H1 (cell line): ENCODE measurements at places on chromosomes 12 and 14. TPM values are rescaled to one million over a fixed set of nuclear protein-coding genes. Genes with fewer than 3 reads are reported as not detected.

The SDSL gene
- total RNA-seq = 0.69 TPM in 1 of 2 replicates, not detected in the other

The CACNA2D4 gene
- total RNA-seq = 0.88 TPM in 1 of 2 replicates, not detected in the other

DNA sequence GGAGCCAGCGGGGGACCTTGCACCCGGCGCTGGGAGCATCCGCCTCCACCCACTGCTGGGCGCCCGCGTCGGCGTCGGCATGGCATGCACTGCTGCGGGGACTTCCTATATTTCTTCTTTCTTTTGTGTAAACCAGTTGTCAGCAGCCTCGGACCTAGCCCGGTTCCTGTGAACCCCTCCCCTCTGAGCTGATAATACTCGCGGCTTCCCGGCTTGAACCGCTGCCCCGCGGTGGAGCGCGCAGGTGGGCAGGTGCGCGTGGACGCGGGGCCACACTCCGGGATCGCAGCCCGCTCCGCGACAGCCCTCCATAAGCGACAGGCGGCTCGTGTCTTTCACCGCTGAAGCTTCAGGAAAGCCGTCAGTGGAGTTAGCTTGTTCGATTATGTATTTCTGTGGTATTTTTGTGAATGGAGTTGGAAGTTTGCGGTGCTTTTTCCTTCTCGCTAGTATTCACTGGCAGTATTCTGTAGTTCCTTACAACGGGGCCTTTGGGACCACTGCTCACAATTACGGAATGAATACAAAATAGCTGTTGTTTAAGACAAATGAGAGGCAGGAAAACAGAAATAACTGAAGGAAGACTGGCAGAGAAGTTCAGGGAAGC is 870 bp downstream of the BMAL2 start:
- DNase-seq = peak; percentile 67

- no peak for DNase-seq
These were observed 157.9 kb upstream of the FKBP4 start for GRCh38 chr12:2636741-2637340.

GRCh38 chr12:45124485-45125155 is 73.7 kb upstream of the DBX2 start:
- DNase-seq = no peak

DNA sequence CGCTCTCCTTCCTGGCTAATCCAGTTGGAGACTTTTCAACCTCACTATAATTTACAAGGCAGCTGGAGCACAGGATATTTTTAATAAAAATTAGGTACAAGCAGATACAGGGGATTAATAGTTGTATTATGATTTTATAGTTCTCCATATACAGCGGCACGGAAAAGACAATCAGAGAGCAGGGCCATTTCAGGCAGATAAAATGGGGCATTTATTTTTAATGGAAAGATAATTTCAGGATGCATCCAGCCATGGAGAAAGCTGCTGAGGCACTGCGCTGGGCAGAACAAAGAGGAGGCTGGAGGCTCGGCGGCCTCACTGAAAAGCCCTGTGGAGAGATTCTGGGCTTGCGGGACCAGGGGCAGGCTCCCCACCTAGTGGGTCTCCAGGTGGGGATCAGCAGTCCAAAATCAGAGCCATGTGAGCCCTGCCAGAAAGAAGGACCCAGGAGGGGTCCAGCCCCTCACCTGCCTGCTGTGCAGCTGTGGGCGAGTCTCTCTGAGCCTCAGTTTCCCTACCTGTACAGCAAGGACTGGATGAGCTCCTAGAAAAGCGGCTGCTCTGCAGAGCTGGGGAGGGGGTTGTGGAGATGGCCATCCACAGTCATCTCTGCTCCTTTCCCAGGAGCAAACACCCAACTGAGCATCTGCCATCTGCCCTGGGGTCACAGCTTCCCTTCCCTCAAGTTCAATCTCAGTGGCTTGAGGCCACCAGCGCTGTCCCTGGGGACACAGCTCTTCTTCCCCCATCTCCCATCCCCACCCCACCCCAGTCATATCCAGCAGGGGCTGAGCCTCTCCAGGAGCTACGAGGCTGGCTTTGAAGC is 23.9 kb upstream of the C14orf180 start:
- no peak for DNase-seq

DNA sequence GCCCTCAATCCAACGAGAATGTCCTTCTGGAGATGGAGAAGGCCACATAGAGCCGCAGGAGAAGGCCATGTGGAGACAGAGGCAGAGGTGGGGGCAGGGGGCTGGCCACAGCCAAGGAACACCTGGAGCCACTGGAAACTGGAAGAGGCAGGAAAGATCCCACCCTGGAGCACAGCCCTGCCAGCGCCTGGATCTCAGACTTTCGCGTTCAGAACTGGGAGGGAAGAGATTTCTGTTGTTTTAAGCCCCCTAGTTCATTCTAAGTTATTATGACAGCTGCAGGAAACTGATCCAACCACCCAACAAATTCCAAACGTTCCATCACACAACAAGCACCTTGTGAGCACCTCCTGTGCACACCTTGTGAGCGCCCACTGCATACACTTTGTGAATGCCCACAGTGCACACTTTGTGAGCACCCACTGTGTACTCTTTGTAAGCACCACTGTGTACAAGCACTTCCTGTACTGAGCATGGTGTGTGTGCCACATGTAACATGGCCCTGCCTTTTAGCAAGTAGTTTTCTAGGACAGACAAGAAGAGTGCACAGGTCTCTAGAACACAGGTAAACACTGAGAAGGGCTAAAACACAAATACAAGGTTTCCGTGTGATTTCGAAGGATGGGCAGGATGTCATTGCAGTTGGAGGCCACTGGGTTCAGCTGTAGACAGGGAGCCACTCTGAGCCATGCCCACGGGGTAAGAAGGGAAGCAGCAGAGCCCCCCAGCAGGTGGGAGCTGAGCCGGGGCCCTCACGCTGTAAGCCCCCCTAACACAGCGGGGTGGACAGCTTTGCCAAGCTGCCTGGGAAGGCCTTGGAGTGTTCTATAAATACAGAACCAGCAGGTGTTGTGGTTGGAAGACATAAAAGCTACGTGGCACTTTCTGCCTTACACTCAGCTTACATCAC is 15.4 kb downstream of the RIMBP2 start:
- no peak for DNase-seq

- no peak for DNase-seq
These were observed 1052.4 kb downstream of the BCL11B start for GRCh38 chr14:98219638-98220037.

DNA sequence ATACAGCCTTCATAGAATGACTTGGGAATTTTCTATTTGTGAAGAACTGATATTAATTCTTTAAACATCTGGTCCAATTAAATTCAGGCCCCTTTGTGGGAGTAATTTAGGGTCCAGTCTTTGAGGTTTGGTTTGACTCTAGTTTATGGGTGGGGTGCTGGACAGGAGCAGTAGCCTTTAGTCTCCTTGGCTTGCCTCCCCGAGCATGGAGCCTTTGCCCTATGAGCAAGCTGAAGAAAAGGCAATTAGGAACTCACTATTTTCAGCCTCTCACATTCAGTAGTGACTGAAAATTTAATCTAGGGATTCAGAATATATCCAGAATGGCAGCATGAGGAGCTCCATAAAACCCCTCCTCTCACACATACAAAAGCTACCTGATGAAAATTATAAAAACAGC is 161.1 kb downstream of the TRHDE start:
- no peak for DNase-seq

DNA sequence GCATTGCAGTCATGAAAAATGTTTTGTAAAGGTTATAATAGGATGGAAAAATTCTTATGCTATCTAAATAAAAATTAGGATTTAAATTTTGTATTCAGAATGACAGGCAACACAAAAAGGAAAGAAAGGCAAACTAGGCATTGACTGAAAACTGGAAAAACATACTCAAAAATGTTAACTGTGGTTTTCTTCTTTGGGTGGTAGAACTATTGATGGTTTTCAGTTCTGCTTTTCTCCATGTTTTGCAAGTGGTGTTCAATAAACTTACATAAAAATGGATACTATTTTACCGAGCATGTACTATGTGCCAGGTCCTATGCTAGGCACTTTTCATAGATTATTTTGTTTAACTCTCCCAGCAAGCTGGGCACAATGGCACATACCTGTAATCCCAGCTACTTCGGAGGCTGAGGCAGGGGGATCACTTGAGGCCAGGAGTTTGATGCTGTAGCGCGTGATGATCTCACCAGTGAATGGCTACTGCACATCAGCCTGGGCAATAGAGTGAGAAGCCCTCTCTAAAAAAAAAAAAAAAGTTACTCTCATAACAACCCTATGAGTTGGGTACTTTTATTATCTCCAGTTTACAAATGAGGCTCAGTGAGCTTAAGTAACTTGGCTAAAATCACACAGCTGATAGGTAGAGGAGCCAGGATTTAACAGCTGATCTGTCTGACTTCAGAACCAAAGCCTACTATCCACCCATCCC is 26.3 kb upstream of the TCP11L2 start:
- no peak for DNase-seq

GRCh38 chr12:19830446-19830845 is 391.2 kb downstream of the AEBP2 start:
- no peak for DNase-seq

DNA sequence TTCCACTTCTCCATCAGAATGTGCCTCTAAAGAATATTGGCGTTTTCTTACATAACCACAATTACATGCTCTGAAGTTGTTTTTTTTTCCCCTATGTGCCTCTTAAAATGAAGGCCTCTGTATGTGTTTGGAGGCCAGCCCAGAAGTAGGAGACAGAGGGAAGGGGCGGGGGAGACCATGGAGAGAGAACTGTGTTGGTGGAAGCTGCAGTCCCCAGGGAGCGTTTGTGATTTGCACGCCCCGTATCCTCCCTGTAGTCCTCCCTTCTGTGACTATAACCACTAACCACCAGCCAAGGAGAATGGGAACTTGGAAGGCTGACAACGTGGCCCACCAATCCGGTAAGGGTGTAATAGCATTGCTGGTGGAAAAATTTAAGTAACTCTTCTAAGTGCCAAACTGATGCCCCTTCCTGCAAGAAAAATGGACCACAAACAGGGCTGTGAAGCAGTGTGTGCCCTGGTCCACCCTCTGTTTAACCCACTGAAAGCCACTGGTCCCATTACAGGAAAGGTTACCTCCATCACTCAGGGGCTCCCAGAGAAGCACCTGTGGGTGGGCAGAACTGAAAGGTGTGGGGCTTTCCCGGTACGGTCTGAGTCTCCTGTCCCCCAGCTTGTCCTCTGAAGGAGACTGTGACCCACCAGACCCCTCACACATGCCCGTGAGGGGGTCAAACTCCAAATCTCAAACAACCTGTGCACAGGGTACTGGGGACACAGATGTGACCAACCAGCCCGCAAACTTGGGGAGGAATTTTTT is 36.8 kb downstream of the CCDC88C start:
- DNase-seq = no peak

- no peak for DNase-seq
These were observed 12.9 kb downstream of the ISCA2 start for GRCh38 chr14:74506411-74506851.

GRCh38 chr12:57718641-57719528 is 19.7 kb downstream of the AGAP2 start:
- no peak for DNase-seq

GRCh38 chr12:57451233-57451778 is 3.8 kb upstream of the INHBE start:
- no peak for DNase-seq

GRCh38 chr12:9760120-9760519 is 581 bp downstream of the CD69 start:
- DNase-seq = no peak

DNA sequence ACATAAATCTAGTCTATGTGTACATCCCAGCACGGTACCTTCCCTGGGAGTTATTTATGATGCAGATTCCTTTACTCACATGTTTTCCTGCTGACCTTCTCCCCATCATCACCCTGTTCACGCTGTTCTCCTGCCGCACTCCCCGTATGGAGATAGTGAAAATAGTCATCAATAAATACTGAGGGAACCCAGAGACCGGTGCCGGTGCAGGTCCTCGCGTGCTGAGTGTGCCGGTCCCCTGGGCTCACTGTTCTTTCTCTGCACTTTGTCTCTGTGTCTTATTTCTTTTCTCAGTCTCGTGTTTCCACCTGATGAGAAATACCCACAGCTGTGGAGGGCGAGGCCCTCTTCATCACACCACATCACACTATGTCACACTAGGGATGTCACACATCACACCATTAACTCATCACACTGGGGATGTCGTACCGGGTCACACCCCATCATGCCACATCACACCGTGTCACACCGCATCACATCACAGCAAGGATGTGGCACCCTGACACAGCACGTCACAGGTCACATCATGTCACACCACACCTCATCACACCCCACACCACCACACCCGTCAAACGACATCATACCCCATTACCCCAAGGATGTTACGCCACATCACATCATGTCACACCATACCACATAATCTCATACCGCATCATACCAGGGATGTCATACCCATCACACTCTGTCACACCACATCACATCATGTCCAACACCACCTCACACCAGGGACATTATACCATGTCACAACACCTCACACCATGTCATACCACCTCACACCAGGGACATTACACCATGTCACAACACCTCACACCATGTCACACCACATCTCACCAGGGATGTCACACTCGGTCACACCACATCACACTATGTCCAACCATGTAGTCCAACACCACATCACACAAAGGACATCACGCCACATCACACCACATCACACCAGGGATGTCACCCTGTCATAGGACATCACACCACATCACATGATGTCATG is 207.0 kb downstream of the TMEM121 start:
- no peak for DNase-seq

GRCh38 chr12:613996-614395 is 49.2 kb downstream of the NINJ2 start:
- no peak for DNase-seq
